ENCODE measurements at places on chromosomes 5 and 9.

DNA sequence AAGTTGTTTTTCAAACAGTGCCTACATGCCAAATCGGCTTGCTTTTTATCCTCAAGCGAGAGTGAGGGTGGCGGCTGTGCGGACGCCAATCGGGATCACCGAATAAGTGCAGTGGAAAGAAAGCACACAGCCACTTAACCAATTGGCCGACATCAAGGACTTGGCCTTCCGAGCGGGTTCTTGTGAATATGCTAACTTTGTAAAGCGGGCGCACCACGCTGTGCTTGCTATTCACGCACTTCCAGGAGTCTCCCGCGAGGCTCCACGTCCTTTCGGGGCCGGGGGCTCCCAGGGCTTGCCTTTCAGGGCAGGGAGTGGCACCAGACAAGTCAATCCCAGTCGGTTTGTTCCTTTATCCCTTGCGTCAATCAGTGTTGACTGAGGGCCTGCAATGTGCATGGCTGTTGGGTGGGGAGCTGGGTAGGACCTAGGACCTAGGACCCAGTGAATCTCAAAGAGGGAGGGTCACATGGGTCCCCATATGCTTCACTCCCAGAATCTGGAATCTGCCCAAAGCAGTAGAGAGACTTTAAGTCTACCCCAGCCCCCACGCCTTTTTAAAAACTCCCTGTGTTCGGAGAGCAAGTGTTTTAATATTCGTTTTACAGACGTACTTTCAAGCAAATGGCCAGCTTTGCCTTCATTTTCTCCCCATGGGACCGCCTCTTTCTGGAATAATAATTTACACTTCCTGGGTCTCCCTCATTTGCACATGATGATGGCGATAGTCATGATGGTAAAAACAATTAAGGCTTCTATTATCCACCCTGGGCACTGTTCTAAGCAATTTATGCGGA is 2.0 kb upstream of the GCNT4 start:
- no peak for DNase-seq

- DNase-seq = no peak
Observed at GRCh38 chr5:68562308-68562707, 346.8 kb downstream of the PIK3R1 start.

DNA sequence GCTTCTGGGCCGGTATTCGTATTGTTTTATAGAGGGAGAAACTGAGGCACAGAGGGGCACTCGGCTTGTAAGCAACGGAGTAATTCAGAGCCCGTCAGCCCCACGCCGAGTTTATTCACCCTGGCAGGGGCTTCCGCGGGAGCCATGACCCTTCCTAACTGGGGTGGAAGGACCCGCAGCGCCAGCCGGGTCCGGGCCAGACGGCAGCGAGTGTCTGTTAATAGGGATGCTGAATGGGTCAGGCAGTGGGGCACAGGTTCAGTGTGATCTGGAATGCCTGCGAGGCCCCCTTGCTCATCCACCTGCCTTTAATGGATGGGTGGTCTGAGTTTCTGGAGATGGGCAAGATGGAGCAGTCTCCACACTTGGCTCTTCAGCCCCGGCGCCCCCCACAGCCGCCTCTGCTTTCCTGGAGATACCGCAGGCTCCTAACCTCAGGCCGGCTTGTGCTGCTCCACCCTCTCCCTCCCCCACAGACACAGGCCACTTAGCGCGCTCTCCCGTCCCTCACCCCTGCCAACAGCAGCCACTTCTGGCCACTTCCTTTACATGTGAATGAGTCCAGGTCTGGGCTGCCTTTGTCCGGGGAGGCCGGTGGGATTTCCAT is 147.1 kb downstream of the ERCC6L2 start:
- peak; percentile 32 for DNase-seq

GRCh38 chr5:54295651-54296276 is 14.6 kb downstream of the ARL15 start:
- peak; percentile 66 for DNase-seq

GRCh38 chr5:22070186-22070728 is 782.9 kb downstream of the CDH12 start:
- DNase-seq = no peak

GRCh38 chr5:65086234-65086890 is 317.6 kb downstream of the CWC27 start:
- no peak for DNase-seq

- no peak for DNase-seq
Observed at GRCh38 chr9:70587201-70587600, 172.7 kb upstream of the KLF9 start.

- DNase-seq = no peak
Observed at GRCh38 chr9:79742110-79742721, 170.5 kb downstream of the TLE4 start.

- no peak for DNase-seq
Observed at GRCh38 chr5:167361795-167362194, 929.6 kb upstream of the WWC1 start.

- DNase-seq = no peak
Observed at GRCh38 chr9:113522858-113523257, 59.3 kb downstream of the RGS3 start.

DNA sequence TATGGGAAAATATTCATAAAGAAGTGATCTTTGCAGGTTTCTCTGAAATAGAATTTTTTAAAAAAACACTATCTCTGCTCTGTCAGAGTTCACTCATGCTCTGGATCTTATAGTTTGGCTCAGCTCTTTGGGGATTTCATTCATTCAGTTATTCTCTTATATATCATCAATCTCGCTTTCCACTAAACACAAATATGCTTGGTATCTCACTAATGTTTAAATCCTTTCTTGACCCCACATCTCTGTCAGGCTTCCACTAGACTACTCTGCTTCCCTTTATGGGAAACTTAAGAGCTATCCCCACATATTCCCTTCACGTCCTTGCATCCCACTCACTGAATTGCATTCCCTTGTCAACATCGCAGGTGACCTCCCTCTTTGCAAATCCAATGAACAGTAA is 396.1 kb downstream of the ENC1 start:
- DNase-seq = no peak

Data from inflammatory macrophage treated with lipopolysaccharide for 1 hour (primary cell).